ENCODE measurements at places on chromosomes 2 and 18.

DNA sequence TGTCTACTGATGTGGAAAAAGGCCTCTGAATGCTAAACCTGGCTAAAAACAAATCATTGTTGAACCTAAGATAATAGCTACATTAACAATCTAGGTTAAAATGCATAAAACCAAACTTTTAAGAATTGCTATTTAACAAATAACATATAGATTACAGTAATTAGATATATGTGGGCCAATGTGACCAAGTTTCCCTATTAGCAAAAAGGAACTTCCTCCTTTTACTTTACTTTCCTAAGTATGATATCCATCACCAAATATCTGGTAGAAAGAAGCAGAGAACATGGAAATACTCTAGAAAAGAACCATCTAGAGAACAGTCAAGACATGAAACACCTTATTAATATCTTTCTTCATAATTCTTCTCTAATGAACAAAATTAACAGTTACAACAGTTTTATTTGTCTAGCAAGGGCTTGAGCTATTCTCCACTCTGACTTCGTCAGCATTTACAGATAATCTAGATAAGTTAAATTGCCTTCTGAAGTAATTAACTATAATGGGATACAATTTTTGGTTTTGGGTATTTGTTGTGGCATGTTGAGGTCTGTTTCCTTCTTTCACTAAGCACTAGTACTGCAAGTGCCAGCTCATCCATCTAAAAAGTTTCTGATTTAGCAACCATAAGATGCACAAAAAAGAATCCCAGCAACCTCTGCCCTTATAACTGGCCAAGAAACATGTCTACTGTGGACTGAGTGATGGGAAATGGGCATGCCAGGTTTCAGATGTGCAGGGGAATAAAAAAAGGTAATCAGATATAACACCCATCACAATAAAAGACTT is 53.3 kb downstream of the MEMO1 start:
- DNase-seq: no peak

DNA sequence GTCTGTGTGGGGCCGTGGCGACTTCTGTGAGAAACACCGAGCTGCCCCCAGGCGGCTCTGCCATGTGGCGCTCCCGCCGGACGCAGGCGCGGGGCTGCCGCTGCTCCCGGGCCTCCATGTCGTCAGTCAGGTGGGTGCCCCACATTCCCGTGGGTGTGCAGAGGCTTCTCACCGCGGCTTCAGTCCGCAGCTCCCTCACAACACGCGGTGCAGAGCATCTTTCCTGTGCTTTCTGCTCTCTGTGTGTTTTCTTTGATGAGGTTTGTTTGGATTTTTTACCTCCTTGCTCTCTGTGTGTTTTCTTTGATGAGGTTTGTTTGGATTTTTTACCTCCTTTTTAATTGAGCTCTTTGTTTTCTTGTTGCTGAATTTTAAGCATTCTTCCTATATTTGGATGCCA is 13.0 kb downstream of the AQP12A start:
- no peak for DNase-seq

GRCh38 chr2:59567151-59567550 is 986.3 kb downstream of the BCL11A start:
- DNase-seq: no peak

GRCh38 chr18:54223568-54224241 is 764 bp downstream of the MBD2 start:
- peak; percentile 91 for DNase-seq

DNA sequence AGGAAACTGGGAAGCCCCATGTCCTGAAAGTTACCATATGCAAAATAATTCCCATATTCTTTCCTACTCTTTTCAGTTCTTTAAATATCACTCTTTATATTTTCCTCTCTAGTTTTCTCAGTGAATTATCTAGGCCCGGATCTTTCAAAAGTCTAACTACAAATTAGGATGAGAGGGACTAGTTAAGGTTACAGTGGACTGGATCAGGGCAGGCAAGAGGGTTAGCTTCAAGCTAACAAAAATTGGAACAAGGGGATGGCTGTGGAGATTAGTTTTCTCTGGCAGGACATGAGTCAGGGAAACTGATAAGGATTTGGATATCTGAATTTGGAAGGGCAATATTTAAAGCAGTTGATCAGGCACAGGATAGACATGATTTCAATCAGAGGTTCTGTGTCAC is 30.4 kb upstream of the BBS5 start:
- DNase-seq: no peak

GRCh38 chr2:40642237-40642636 is 190.3 kb upstream of the SLC8A1 start:
- no peak for DNase-seq

DNA sequence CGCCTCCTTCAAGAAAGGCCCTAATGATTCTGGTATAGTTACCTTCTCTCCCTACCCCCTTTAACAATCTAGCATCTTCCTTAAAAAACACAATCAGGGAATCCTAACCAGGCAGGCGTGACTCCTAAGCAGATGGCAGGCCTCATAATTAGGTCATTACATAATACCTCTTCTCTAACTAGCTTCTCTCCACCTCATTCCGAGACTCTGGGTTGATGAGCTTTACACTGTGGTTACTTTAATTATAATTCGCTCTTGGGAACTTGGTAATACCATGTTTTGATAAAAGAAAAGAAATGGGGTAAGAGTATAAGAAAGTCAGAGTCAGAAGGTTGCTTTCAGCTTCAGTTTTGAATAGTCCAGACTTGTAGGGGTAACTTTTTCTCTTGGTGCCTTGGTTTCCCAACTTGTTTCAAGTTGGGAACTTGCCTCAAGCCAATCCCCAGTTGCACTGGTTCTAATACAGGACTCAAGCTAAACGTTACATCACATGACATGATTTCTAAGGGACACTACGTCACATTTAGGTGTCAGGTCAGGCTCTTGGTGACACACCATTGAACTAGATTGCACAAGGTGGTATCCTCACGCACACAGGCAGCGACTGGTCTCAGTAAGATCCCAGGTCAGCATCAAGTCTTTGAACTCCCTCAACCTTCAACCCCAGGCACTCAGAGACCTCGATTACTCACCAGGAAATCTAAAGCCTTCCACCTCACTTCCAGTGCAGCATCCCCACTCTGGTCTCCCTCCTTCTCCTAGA is 59.2 kb downstream of the AAK1 start:
- DNase-seq: no peak

GRCh38 chr18:8854962-8855361 is 149.6 kb downstream of the MTCL1 start:
- DNase-seq: no peak

- no peak for DNase-seq
These were observed 21.9 kb downstream of the COPS9 start for GRCh38 chr2:240114233-240114632.

DNA sequence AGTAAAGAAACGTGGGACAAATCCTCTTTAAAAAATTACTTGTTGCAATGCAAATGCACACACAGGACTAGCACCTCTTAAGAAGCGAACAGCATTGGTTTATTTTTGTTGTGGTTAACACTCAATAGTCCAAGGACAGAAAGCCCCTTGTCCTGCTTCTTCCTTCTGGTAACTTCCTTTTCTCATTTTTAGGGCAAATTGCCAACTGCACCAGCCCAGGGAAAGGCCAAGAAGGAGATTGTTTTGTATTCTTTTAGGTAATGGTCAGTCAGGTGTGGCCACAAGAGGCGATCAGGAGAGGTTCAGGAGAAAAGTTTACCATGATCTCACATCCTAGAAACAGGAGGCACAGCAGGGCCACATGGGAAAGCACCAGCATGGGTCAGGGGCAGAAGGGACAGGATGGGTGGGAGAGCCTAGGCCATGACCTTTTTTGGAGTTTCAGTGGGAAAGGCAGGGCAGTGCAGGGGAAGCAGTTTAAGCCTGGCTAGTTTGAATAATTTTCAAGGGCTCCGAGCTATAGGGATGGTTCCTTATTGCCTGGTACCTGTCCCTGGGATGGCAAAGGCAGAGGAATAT is 73.0 kb downstream of the CHRNA1 start:
- DNase-seq: no peak

DNA sequence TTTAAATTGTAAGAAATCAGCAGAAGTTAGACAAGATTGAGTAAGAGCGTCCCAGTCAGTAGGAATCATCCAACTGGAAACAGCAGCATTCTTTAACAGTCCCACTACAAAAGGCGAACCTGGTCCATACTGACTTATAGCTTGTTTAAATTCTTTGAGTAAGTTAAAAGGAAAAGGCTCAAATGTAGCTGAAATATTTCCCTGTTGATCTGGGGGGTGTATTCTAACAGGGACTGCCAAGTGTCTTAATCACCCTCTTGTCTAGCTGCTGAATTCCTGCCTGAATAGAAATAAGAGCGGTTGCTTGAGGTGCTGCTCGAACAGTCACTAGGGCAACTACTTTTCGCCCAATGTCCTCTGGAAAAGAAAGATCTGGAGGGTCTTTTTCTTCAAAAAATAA is 56.4 kb upstream of the FMNL2 start:
- no peak for DNase-seq

DNA sequence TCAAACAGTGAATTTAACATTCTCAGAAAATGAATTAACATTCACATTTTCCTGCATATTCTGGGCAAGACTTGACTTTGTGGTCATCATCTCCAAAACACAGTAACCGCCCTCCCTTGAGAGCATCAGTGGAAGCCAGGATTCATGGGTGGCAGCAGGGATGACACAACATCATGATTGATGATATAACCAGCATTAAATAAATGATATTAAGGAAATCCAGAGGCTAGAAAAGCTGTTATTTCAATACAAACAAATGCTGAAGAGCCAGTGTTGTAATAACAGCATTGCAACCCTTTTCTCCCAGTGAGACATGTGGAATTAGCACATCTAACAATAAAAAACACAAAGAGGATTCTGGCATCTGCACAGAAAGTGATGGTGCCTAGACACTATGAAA is 41.1 kb downstream of the CDC42EP3 start:
- no peak for DNase-seq

- DNase-seq: no peak
These were observed 144.7 kb downstream of the COL6A3 start for GRCh38 chr2:237269138-237269875.

DNA sequence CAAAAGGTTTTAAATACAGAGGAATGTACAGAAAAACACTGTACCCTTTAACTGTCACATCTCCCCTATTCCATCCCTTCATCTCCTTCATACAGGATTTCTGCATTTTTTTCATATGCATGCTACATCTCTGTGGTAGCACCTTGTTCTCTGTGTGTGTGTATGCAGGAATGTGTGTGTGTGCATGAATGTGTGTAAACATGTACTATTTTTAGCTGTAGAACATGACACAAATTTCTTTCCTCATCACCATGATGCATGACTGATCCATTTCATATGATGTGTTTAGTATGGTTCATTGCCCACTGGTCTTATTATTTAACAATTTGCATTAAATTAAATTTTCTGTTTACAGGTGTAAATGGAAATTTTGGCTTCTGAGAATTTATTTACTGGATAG is 21.5 kb upstream of the ZEB2 start:
- DNase-seq: no peak

GRCh38 chr2:232937278-232937906 is 67.3 kb downstream of the SNORC start:
- no peak for DNase-seq

DNA sequence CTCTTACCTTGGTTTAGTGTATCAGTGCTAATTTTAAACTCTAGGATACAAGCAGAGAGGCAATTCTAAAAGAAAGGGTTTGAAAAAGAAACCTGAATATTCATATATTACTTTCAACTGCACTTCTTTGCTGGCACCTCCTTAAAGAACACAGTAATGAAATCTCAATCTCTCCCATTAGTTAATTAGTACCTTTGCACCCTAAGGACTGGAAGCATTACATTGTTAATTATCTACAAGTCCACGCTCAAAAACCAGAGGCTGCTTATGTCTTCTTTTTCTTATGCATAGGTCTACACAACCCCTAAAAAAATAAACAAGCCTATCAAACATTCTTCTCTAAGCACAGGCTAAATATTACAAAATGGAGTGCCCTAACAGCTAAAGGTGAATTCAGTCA is 20.2 kb downstream of the EPHA4 start:
- DNase-seq: no peak

DNA sequence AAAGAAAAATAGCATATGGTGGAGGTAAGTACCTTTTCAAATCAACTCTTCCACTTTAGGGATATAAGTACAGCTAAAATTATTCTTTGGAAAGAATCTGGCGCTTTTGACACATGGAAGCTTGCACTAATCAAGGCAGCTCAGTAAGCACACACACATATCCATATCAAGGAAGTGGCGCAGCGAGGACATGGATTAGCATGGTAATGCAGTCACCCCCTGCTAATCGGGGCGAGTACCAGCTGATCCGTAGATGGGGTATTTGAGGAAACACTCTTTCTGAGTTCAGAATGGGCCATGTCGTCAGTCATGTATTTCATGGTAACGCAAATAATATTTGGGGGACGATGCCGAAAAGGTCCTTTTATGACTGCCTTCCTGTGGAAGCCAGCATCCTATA is 245.3 kb downstream of the GBX2 start:
- no peak for DNase-seq

DNA sequence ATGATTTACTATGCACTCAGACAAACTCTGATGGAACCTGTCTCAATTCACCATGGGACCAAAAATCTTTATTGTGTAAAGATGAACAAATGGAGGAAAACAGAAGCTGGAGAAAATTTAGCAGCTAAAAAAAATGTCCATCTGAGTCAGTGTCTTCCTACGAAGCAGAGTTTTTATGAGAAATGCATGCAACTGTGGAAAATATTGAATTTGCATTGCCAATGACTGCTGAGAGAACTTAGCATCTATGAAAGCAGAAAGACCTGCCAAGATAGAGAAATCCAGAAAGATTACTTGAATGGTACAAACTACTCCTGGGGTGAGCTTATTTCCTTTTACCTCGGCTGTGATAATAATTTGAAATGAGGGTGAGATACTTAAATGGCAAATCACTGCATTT is 289.7 kb upstream of the GCFC2 start:
- DNase-seq: no peak

DNA sequence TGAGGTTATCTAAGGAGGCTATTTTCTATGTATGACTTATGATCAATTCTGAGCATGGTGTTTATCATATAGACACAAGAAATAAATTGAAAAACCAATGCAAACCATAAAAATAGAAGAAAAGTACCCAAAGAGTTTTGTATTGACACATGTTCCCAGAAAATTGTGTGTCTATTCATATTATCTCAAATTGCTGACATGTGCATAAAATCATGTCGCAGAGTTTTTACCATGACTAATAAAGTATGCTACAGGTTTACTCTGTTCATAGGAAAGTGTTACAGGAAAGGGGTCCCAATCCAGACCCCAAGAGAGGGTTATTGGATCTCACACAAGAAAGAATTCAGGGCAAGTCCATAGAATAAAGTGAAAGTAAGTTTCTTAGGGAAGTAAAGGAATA is 290.7 kb upstream of the NRXN1 start:
- no peak for DNase-seq

- no peak for DNase-seq
These were observed 71.3 kb downstream of the CCDC93 start for GRCh38 chr2:117942551-117942950.

- DNase-seq: no peak
These were observed at the start of gene CXCR1 for GRCh38 chr2:218166791-218167190. TSS of gene CXCR1 (minus strand) at chr2:218166962. CDS start at chr2:218165211, 1,751 bp downstream.

GRCh38 chr2:1795261-1796231 is 51.2 kb upstream of the PXDN start:
- no peak for DNase-seq

GRCh38 chr2:9300214-9300613 is 93.6 kb downstream of the ASAP2 start:
- no peak for DNase-seq

Measured in LNCaP clone FGC (cell line).